ENCODE measurements at places on chromosomes 3 and 15.

DNA sequence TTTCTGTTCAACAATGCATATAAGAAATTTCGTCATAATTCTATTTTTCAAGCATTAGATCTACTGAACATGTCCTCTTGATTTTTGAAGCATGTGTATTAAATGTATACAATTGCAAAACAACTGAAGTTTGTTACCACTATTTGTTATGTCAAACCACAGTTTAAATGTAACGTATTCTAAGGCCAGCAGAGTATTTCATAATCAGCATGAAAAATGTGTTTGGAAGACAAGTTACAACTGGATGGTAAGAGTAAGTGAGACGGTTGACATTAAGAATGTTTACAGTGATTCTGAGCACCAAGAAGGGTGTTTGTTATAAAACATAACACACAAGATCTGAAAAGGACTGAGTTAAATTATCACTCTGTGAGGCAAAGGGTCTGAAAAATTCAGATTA lies 738.4 kb downstream of the PLOD2 start:
- no peak for DNase-seq

- no peak for DNase-seq
These were observed 106.0 kb downstream of the TNIK start for GRCh38 chr3:171354049-171354705.

DNA sequence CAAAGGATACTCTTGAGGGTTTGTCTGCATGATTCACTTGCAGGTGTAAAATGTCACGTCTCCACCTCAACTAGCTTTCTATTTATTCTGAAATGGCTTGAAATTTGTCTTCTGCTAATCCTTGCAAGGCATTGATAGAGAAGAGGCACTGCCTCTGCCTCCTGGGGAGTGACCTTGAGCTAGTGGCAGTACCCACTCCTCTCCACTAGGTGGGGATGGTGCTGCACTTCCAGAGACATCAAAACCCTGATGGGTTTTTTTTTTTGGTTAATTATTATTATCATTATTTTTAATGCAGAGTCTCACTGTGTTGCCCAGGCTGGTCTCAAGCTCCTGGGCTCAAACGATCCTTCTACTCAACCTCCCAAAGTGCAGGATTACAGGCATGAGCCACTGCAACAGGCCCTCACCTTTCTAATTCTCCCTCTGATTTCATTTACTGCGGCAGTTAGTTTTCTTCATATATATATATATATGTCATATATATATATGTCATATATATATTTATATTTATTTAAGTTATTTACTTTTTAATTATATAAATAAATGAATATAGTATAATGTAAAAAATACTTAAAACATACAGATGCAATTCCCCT lies 117.6 kb upstream of the EIF1B start:
- DNase-seq: no peak

- DNase-seq: no peak
These were observed at the start of gene FOXB1 for GRCh38 chr15:60004009-60004845. TSS of gene FOXB1 (plus strand) at chr15:60004311. CDS start at chr15:60004964, 653 bp downstream.

GRCh38 chr3:54299169-54299935 lies 177.0 kb downstream of the CACNA2D3 start:
- no peak for DNase-seq

DNA sequence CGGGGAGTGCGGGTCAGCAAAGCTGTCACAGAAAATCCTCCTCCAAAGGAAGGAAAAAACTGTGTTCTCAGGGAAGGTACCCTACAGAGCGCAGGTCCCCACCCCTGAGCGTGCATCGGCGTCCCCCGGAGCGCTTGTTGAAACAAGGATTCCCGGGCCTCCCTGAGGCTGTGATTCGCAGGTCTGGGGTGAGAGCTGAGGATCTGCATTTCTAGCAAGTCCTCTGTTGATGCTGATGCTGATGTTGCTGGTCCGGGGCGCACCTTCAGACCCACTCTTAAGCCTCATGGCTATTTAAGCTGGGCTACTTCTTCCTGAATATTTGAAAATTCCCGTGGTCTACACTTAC lies 226.2 kb upstream of the IGF1R start:
- DNase-seq: no peak

DNA sequence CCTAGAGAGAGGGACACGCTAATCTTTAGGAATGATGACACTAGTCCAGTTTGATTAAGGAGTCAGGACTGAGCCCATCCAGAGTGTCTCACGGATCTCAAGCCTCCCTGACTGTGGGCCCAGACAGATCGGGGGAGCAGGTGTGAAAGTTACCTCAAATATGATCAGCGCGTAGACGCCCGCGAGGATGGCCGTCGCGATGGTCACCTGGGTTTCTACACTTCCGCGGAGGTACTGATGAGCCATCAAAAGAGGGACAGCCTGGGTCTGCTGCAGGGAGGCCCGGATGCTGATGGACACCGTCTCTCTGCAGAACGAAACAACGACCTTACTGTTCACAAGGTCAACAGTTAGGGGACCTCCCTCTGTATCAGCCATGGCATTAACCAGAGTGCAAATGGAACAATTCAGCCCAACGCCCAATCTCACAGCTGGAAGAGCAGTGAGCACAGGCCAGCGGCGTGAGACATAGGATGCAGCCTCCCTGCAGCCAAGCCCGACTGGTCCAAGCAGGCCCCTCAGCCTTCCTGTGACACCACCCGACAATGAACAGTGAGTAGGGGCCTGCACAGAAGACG lies 84.4 kb downstream of the OCA2 start:
- no peak for DNase-seq

- DNase-seq: no peak
These were observed 140.9 kb upstream of the TP63 start for GRCh38 chr3:189490337-189490736.

- DNase-seq: no peak
These were observed 43.7 kb downstream of the LRRC49 start for GRCh38 chr15:70936326-70936725.

DNA sequence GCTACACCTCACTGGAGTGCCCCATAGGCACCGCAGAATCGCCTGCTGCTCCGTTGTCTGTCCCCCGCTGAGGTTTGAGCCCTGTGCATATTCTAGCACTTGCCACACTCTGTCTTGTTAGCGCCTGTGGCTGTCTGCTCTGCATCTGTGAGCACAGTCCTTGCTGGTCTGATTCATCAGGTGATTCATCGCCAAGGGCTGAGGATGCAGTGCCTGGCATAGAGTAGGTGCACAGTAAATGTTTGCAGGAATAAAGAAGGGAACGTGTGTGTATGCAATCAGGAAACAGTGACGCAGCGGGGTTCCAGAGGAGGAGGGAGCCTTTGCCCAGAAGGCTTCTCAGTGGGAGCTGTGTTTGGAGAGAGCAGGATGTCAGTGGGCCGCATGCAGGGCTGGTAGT lies 124.0 kb upstream of the PLXNA1 start:
- DNase-seq: peak; percentile 48

DNA sequence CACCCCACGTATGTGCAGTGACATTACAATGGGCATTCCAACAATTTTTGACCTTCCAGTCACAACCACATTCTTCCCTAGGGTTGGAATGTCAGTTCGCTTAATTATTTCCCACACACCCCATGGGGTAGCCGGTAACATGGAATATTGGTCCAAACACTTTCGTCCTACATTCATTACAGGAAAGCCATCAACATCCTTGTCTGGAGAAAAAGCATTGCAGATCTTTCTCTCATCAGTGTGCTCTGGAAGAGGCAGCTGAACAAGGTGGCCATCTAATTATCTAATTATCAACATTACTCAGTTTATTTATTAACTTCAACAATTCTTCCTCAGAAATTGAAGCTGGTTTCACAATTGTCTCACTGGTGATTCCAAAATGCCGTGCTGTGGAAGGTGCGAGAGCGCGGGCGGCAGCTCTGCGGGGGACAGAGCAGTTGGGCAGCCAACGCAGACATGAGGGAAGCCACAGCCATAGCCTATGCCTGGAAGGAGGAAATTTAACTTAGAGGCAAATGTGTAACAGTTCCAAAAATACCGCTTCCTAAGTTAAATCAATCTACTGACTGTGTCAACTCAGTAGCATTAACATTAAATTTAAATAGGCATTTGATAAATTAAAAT lies 1158.9 kb upstream of the EPHA6 start:
- no peak for DNase-seq

DNA sequence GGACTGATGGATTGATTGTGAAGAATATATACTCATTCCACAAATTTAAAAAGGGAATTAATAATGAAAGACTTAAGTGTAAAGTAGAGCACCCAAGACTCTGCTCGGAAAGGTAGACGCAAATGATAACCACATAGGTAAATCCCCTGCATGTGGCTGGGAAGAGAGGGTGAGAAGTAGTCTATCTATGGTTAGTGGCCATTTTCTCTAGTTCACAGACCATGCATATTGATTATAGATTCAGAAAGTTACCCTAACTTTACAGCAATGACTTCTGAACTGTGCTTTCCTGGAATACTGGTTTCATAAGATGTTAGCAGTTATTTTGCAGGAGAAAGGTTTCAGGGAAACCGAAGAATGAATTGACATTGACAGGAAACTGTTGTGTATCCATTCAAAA lies 51.7 kb downstream of the CASR start:
- no peak for DNase-seq

DNA sequence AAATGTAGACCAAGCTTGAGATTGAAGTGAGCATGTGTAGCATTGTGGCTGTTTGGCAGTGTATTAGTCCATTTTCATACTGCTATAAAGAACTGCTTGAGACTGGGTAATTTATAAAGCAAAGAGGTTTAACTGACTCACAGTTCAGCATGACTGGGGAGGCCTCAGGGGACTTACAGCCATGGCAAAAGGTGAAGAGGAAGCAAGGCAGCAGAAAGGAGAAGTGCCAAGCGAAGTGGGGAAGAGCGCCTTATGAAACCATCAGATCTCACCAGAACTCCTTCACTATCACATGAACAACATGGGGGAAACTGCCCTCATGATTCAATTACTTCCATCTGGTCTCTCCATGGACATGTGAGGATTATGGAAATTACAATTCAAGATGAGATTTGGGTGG lies 8.6 kb upstream of the CERS3 start:
- no peak for DNase-seq

- DNase-seq: no peak
These were observed 72.1 kb downstream of the ADAMTS7 start for GRCh38 chr15:78739206-78739605.

DNA sequence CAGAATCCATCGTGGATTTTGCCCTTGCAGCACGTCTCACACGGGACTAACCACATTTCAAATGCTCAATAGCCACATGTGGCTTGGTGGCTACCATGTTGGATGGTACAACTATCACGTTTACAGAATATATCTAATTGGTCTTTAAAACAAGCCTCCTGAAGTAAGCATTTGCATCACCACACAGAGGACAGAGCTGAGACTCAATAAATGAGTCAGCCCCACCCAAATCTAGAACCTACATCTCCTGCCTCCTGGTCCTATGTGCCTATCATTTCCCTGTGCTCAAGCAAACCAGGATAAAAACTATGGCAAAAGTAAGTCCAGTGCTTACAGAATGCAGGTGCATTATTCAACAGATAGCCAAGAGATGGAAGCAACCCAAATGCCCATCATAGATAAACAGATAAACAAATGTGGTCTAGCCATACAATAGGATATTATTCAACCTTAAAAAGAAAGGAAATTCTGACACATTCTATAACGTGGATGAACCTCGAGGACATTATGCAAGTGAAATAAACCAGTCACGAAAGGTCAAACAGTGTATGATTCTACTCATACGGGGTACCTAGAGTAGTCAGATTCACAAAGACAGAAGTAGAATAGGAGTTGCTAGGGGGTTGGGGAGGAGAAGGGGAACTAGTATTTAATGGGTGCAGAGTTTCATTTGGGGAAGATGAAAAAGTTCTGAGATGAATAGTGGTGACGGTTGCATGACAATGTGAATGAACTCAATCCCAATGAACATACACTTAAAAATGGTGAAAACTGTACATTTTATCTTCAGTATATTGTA lies 43.9 kb downstream of the SRGAP3 start:
- DNase-seq: no peak

DNA sequence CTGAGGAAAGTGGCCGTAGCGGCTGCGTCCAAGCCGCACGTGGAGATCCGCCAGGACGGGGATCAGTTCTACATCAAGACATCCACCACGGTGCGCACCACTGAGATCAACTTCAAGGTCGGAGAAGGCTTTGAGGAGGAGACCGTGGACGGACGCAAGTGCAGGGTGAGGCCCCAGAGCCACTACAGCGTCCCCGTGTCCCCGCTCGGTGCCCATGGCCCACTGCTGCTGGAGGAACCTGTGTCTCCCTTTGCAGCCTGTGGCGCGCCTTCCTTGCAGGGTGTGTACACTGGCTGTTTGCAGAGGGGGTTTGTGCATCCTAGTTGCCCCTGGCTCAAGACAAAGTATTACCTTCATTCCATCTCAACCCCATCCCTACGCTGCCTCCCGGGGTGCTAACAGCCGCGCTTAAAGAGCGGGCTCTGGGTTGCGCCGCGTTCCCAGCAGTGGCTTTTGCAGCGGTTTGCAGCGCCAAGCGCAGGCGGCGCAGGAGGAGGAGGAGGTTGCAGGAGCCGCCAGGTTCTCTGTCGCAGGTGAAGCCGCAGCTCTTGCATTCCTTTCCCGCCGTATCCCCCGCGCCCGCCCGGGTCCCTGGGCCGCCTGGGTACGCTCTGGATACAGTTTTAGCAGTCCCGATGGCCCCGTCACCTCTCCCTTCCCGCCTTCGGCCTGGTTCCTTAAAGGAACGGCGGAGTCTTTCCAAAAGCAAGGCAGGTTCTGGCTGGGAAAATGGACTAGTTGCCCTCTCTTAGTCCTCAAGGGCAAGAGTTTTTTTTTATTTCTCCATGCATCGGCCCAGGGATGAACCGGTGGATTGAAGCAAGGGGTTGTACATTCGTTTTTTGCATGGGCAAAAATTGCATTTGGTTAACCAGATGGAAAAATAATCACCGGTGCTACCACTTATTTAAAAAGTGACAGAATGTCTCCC lies 1.2 kb downstream of the CRABP1 start:
- no peak for DNase-seq

DNA sequence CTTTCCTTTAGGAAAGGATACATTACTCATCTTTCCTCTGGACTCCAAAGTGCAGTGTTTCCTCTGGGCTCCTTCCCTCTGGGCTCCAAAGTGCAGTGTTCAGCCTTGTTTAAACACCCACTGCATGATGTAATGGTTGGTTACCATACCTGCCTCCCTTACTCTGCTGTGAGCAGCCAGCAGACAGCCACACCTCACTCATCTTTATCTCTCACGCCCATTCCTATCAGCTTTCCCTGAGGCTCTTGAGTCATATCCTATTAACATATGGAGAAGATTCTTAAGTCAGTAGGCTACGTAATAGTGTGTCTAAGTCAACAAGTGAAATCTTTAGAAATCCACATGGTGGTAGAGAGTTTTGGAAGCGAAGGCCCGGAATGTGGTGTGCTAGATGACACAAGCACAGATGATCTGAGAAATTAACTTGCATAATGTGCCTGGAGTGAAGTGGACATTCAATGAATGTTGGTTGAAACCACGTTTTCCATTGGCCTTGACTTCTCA lies 97.2 kb upstream of the CTNNB1 start:
- no peak for DNase-seq

GRCh38 chr3:135240426-135240825 lies 445.4 kb downstream of the EPHB1 start:
- DNase-seq: no peak

GRCh38 chr3:97927704-97928103 lies 44.5 kb downstream of the RIOX2 start:
- DNase-seq: peak; percentile 31

- no peak for DNase-seq
These were observed 33.9 kb downstream of the DZIP1L start for GRCh38 chr3:138081371-138082084.

- DNase-seq: no peak
These were observed 1138.3 kb downstream of the ROBO1 start for GRCh38 chr3:78629544-78629943.

- no peak for DNase-seq
These were observed 40.1 kb downstream of the SGO1 start for GRCh38 chr3:20145874-20146273.

All from GM04503 (cell line).